Activated naive CD4-positive, alpha-beta T cell treated with anti-CD3 and anti-CD28 coated beads, Interleukin-2, amount 50 U/mL, for 16 hours (primary cell): ENCODE measurements at places on chromosomes 2 and 18.

DNA sequence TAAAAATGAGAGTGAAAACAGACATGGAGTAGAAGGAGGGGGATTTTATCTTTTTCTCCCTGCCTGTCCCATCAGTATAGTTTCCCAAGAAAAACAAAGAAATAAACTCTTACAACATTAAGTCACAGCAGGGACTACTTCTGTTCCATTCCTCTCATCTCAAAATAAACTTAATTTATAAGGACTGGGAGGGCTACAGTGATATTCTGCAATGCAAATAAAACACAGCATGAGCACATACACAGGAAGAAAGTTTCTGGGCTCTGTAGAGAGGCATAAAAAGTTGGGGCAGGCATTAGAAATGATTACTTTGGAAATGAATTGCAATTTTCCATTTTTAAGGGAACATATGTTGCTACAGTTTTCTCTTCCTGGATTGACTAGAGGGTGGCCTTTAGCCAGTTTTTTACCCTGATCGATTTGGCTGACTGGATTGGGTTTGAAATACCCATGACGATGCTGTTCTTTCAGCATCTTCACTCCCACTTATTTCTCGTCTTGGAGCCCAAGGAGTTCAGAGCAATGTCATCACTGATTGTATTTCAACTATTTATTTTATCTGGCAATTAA, 157.1 kb downstream of the ACTR3 start:
- DNase-seq = no peak

DNA sequence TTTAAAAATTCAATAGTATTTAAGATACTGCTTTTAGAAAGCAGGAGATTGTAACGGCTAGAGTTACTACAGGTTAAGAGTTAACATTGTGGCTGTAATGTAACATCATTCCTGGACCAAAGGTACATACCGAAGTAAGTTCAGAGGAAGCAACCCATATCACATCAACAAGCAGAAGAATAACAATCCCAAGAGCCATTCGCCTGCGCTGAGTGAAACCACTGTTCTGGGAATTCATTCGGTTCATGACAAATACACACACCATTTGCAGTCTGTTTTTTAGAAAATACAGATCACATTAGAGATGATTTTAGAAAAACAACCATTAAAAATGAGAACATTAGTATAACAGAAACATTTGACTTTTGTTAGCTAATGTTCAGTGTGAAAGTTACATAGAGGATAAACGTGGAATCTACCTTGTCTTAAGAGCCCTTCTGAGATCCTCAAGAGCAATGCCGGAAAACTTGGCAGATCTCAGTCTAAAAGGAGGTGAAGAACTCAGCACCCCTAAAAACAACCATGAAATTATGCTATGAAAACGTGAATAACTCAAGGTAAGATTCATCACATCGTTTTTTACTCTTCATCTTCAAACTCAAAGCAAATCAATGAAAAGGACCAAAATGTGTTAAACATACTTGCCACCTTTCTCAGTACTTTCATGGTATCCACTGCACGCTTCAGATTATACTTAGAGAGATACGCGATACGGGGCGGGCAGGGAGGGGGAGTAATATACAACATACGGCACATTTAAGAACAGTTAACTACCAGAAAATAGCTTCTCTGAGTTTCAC, 1.2 kb downstream of the SLC35F5 start:
- DNase-seq = no peak

DNA sequence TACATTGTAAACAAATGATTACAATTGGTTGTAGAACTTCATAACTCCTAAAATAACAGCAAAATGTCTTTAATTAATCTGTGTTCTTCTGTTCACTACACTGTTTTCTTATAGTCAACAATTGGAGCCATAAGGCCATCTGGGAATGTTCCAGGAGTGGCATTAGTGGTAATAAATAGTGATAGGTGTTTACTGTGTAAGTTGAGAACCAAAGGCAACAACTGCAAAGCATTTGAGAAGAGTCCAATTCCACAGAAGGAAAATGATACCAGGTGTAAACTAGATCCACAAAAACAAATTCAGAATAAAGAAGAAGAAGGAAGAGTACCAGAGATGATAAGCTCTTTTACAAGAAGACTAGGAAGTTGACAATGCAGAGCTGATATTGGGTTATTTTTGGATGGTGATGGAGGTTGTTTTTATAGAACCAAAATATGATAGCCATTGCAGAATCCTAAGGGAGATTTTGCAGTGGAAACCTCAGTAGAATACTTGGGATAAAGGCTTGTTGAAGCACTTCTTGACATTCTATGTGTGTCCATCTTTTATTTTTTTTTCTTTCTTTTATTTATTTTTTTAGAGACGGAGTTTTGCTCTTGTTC, 52.9 kb downstream of the ANTXR1 start:
- DNase-seq = no peak

GRCh38 chr18:31183302-31183701, 20.6 kb upstream of the DSC1 start:
- no peak for DNase-seq

DNA sequence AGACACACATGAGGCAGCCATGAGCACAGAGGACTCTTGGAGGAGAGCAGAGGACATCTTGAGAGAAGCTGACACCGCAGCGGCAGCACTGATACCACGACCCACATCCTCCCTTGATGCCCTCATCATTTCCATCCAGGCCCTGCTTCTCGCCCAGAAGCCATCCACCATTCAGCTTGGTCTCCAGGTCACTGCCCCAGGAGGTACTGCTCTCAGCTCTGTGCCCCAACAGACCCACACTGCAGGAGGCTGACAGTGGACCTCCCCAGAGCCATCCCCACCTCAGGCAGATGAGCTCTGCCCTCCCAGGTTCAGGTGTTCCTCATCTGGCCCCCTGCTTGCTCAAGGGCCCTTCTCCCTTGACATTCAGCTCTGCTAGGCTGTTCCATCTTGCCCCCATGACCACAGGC, 74.9 kb downstream of the ACKR3 start:
- DNase-seq = no peak

DNA sequence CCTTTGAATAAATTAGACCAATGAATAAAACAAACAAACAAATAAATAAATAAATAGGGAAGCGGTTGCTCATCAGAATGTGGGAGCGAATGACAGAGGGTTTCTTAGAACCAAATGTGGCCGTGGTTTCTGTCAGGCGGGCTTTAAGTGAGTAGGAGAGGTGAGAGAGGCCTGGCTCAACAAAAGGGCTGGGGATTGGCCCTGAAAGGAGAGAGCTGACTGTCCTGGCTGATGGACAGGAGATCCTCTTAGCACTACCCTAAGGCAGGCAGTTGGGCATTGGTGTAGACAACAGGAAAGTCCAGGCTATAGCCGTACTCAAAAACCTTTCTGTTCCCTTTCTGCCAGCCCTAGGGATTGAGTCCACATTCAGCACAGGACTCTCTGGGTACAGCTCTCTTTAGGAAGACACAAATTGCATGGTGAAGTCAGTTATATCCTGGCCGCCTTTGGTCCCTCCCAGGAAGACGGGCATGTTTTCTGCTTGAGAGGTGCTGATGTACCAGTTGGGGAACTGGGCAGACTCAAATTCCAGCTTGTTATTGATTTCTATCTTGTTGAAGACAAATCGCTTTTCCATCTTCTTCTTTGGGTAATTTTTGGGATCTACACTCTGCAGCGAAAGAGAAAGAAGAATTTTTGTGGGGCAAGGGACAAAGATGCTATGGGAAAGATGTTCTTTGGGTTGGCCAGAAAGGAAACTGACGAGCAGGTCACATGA, 6.5 kb downstream of the IL1B start:
- DNase-seq = no peak

- no peak for DNase-seq
These were observed 42.3 kb downstream of the AAK1 start for GRCh38 chr2:69601179-69601612.

DNA sequence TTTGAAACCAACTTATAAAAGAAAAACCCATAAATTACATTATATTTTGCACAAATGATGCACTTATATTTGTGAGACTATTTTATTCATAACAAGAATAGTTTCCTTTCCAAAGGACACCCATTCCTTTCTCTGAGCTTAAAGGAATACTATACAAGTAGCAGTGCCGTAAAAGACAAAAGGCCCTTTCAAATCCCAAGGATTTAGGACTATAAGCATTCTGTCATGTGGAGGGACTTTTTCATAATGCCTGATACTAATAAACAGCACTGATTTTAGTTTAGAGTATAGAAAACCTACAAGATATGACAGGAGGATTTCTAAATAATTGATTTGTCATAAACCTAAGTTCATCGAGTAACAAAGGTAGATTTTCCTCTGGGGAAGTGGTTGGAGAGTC, 1134.2 kb upstream of the ZEB2 start:
- DNase-seq = no peak

- DNase-seq = no peak
These were observed 45.6 kb downstream of the ZNF519 start for GRCh38 chr18:14086458-14087231.
